ENCODE measurements at places on chromosomes 1 and 21. TPM values are rescaled to one million over a fixed set of nuclear protein-coding genes. Genes with fewer than 3 reads are reported as not detected.

SYDE2 gene
- total RNA-seq: 2.8 TPM

IRF6 gene
- total RNA-seq: not detected

PLA2G2C gene
- not detected for total RNA-seq

HNRNPCL4 gene
- total RNA-seq: not detected

RASAL2 gene
- 17.4 TPM for total RNA-seq

NBPF3 gene
- 22.4 TPM for total RNA-seq

CACNA1E gene
- total RNA-seq: not detected

FUCA1 gene
- total RNA-seq: 9.5 TPM

UBXN10 gene
- not detected for total RNA-seq

MXRA8 gene
- 316 TPM for total RNA-seq

OR2T11 gene
- total RNA-seq: not detected

KCNA3 gene
- not detected for total RNA-seq

GBP5 gene
- total RNA-seq: 4.6 TPM

B3GALT2 gene
- not detected for total RNA-seq

GSTM1 gene
- 86.1 TPM for total RNA-seq

ARV1 gene
- 4.3 TPM for total RNA-seq

UBASH3A gene
- total RNA-seq: not detected

DCST1 gene
- not detected for total RNA-seq

ANKRD65 gene
- total RNA-seq: not detected

ITLN1 gene
- not detected for total RNA-seq

HIVEP3 gene
- not detected for total RNA-seq

EXO1 gene
- total RNA-seq: 40.7 TPM

SLC1A7 gene
- not detected for total RNA-seq

DIO1 gene
- not detected for total RNA-seq

NFIA gene
- not detected for total RNA-seq

IGFN1 gene
- total RNA-seq: 0.16 TPM

BRDT gene
- not detected for total RNA-seq

LYSMD1 gene
- total RNA-seq: 11.4 TPM

C1orf74 gene
- 0.49 TPM for total RNA-seq

TARS2 gene
- 15.4 TPM for total RNA-seq

MRAP gene
- total RNA-seq: not detected

ITSN1 gene
- total RNA-seq: 10.5 TPM

ACTL8 gene
- total RNA-seq: not detected

FOXD2 gene
- total RNA-seq: 0.03 TPM

EPHA10 gene
- total RNA-seq: not detected

JAM2 gene
- 0.07 TPM for total RNA-seq

PTCH2 gene
- total RNA-seq: not detected

BTG2 gene
- 2.0 TPM for total RNA-seq

CCDC190 gene
- not detected for total RNA-seq

NT5C1A gene
- total RNA-seq: not detected

SH2D2A gene
- not detected for total RNA-seq

C2CD4D gene
- not detected for total RNA-seq

LAD1 gene
- not detected for total RNA-seq

SPATA17 gene
- 3.4 TPM for total RNA-seq

PBXIP1 gene
- 6.9 TPM for total RNA-seq

FCGR2B gene
- not detected for total RNA-seq

CFHR5 gene
- total RNA-seq: not detected

C8A gene
- total RNA-seq: not detected

ST6GALNAC5 gene
- total RNA-seq: not detected

OR2AK2 gene
- total RNA-seq: not detected

LCE3D gene
- total RNA-seq: not detected
